HTR-8/SVneo (cell line): ENCODE measurements at places on chromosomes 16 and 17.

GRCh38 chr16:86901483-86901882 lies 323.1 kb downstream of the FOXL1 start:
- peak; percentile 52 for DNase-seq

DNA sequence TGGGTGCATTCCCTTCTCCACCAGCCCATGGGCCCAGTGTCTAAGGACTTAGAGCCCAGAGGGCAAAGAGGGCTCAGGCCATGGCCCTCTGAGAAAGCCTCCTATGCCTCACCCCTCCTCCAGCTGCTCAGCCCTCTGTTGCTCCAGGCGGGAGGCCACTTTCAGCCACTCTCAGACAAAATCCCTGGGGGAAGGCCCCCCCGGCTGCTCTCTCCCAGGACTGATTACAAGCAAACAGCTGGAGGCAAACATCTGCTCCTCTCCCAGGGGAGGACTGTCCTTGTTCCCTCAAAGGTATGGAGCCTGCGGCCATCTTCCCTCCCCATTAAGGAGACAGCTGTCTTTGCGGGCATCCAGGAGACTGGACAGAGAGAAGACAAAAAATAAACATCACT lies 54.9 kb upstream of the DLX4 start:
- DNase-seq = no peak

DNA sequence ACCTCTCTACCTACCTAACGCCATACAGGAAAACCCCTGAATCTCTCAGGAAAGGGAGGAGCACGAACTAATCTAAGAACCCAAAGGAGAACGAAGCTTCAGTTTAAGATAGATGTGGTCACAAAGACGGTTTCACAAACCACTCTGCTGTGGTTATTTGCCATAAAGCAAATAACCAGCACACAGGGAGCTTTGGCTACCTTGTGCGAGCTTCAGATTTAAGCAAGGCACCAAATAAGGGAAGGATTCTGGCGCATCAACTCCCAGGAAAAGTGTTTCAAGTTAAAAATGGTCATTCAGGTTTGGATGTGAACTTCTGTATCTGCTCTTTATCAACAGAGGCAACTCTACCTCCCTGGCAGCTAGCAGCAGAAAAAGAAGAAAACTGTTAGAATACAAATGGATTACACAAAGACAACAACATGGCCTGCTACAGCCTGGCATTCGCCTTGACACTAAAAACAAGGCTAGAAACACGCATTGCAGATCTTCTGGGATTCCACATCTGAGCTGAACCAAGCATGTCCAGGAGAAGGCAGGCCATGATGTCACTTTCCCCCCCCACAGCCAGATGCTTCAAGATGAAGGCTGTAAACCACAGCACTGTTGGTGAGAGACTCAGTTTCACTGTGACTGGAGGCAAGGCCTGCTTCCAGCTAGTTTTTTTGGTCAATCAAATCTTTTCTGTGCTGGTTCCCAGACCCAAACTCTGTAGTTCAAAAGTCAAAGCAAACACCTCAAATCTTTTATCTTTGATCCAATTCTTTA lies 43.6 kb downstream of the SMG6 start:
- no peak for DNase-seq

- peak; percentile 11 for DNase-seq
Measured at GRCh38 chr16:58843675-58844074, 109.6 kb upstream of the GOT2 start.

- DNase-seq = no peak
Measured at GRCh38 chr16:77869997-77870813, 81.8 kb downstream of the VAT1L start.

GRCh38 chr16:82523815-82524214 lies 103.0 kb upstream of the CDH13 start:
- no peak for DNase-seq

- no peak for DNase-seq
Measured at GRCh38 chr16:16821261-16821660, 442.3 kb downstream of the NPIPA7 start.

- no peak for DNase-seq
Measured at GRCh38 chr17:41419716-41420115, 4.7 kb downstream of the KRT37 start.

GRCh38 chr17:43316522-43317142 lies 82.2 kb upstream of the ARL4D start:
- no peak for DNase-seq

GRCh38 chr16:52634104-52634503 lies 87.2 kb upstream of the TOX3 start:
- DNase-seq = no peak

DNA sequence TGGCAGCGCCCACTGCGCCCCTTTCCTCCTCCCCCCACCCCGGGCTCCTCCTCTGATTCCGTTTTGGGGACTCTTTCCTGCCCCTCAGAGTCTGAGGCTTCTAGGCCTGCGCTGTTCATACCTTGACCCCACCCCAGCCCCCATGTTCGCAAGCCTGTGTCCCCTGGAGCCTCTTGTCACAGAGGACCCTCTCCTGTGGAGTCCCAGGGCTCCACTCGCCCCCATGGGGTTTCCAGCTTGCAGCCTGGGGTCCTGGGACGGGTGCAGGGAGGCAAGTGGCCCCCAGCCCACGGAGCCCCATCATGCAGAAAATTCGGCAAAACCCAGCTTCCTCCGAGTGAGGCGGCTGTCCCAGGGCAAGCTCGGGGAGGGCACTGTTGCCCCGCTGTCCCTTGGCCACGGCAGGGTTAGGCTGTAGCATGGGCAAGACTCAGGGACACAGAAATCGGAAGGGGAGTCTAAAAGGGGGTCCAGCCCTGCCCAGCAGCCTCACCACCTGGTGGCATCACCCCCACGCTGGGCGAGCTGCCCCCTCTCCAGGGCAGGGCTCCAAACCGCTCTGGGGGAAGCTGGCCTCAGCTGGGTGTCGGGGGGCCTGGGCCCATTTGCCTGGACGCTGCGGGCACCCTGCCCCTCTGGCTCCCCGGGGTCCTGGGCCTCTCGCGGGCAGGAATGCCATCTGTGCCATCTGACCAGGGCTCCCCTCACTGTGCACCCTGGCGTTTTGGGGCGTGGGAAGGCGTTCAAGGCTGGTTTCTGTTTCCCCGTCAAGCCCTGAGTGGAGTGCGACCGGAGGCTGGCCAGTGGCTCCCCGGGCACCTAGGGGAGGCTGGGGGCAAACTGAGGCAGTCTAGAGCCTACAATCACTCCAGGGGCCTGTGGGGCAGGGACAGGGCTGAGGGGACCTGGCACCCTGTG lies 11.5 kb upstream of the BAHCC1 start:
- no peak for DNase-seq

DNA sequence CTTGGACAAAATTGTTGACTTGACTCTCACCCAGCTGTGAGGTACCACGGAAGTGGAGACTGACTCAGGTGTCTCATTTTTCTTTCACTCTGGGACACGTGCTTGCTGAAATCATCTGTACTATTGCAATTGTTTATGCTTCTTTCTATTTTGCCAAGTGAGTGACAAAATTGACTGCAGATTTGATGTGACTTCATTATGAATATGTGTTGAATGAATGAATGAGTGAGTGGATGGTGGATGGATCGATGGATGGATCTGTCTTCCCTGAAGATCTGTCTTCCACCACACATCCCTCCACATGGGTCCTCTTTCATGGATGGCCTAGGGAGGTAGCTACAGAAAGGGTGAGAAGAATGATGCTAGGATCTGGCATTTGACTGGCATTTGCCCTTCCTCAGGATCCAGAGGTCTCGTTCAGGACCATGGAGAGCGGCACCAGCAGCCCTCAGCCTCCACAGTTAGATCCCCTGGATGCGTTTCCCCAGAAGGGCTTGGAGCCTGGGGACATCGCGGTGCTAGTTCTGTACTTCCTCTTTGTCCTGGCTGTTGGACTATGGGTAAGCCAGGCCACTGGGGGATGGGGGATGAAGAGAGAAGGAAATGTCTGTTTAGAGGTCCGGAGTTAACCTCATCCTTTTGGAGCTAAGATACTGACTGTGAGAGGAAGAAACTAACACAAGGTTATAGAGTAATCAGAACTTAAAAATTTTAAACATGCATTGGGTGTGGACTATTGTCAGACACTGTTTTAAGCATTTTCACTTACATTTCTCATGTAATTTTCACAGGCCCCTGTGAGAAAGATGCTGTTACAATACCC lies 12.7 kb downstream of the SLC5A11 start:
- DNase-seq = peak; percentile 67

GRCh38 chr17:43721537-43722268 lies 36.9 kb downstream of the SOST start:
- DNase-seq = no peak

GRCh38 chr16:27460663-27461482 lies 58.9 kb downstream of the IL21R start:
- no peak for DNase-seq

DNA sequence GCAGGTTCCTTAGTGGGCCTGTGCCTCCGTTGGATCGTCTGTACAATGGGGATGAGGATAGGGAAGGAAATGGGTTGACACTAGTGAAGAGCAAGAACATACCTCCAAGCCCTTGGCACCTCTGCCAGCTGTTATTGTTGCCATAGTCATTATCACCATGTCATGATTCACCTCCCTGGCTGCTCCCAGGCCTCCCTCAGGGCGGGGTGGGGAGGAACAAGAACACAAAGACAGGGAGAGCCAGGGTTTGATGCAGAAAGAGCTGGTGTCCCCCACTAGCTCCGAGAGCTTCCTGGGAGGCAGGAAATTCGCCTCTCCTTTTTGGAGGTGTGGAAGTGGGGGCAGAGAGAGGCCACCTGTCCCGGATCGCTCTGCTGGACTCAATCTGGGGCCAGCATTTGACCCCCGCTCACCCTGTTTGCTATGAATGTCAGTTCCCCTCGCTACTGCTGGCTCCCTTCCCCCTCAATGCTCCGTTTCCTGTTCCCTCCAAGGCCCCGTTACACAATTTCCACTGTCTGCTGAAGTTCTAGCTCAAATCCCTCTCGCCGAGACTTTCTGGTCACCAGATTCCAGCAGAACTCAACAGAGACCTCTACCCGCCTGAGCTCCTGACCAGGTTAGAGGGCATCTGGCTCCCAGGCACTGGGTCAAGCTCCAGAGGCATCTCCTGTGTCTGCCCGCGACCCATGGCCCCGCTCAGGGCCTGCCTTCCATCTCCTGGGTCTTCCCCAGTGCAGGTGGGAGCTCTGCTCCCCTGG lies 9.1 kb downstream of the TIMP2 start:
- no peak for DNase-seq

GRCh38 chr16:80899809-80900592 lies 95.6 kb upstream of the CDYL2 start:
- peak; percentile 35 for DNase-seq

- no peak for DNase-seq
Measured at GRCh38 chr16:27369806-27370205, 32.2 kb upstream of the IL21R start.

- DNase-seq = no peak
Measured at GRCh38 chr16:28836761-28837064, 9.4 kb downstream of the TUFM start.

GRCh38 chr17:80531400-80531799 lies 13.2 kb upstream of the RPTOR start:
- DNase-seq = no peak

DNA sequence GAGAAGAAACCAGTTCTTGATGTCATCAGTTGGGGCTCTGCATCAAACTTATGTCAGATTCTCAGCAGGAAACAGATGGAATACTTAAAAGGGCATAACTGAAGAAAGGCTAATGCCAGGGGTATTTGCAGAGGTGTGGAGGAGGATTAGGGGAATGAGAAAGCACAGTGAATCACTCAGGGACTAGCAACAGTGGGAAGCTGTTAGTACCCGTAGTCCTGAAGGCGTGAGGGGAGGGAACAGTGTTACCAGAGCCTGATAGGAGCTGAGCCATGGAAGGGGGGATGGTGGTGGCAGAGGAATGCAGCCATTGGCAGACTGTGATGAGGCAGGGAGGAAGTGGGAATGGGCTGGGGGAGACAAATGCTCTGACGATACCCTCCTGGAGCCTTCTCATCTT lies 162.3 kb downstream of the UTP18 start:
- no peak for DNase-seq

DNA sequence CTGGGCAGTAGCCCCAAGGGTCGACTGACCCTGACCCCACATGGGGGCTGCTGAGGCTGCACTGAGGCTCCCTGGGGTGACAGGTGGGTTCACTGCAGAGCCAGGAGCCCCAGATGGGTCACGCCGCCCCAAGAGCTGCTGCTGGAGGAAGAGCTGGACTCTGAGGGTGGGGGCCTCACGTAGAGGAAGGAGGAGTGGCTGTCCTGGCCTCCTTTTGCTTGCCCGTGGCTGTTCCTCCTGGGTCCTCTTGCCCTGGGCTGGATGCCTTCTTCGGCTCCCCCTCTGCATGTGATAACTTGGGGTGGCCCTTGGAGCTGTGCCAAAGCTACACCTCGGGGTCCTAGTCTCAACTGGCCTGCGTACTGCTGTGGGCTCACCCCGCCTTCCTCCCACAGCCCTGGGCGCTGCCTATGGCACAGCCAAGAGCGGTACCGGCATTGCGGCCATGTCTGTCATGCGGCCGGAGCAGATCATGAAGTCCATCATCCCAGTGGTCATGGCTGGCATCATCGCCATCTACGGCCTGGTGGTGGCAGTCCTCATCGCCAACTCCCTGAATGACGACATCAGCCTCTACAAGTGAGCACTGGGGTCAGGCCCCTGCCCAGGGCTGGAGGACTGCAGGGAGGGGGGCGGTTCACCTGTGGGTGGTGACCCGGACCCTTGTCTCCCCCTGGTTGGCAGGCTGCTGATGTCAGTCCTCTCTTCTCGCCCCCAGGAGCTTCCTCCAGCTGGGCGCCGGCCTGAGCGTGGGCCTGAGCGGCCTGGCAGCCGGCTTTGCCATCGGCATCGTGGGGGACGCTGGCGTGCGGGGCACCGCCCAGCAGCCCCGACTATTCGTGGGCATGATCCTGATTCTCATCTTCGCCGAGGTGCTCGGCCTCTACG lies 1.1 kb upstream of the AMDHD2 start:
- no peak for DNase-seq

GRCh38 chr17:72735048-72735447 lies 357.4 kb downstream of the SLC39A11 start:
- DNase-seq = no peak

- DNase-seq = no peak
Measured at GRCh38 chr17:17425005-17425404, 51.8 kb upstream of the MED9 start.

DNA sequence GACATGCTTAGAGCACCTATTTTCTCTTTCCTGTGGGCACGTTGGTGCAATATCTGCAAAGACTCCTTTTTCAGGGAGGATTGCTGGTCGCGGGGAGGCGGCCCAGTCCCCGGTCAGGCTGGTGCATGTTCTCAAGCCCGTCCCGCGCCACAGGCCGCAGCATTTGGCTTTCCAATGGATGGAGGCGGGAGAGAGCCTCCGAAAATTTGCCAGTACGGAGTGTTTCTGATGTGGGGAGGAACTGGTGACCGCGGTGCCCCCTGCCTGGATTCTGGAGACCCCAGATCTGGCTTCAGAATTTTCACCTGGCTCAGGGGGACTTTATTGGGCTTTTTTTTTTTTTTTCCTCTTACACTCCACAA lies 2.3 kb downstream of the CMIP start:
- DNase-seq = no peak

- no peak for DNase-seq
Measured at GRCh38 chr16:3038256-3038655, 1.5 kb upstream of the BICDL2 start.

GRCh38 chr17:15278380-15278779 lies 13.3 kb upstream of the PMP22 start:
- no peak for DNase-seq

GRCh38 chr17:79995696-79996095 lies 40.0 kb downstream of the TBC1D16 start:
- DNase-seq = no peak
